ENCODE measurements at places on chromosomes 5 and 9. TPM values are rescaled to one million over a fixed set of nuclear protein-coding genes. Genes with fewer than 3 reads are reported as not detected.

Gene PLEKHG4B
- under 0.01 TPM for total RNA-seq

Gene ARID3C
- not detected for total RNA-seq

Gene TLR4
- 2.2 TPM for total RNA-seq

Gene SPAG8
- total RNA-seq, result 1.5 TPM

Gene PPP6C
- total RNA-seq, result 7.3 TPM

Data from bronchial smooth muscle cell (primary cell).